ENCODE measurements at places on chromosomes 4 and X.

- DNase-seq: no peak
Observed at GRCh38 chrX:135497736-135498135, 22.7 kb upstream of the INTS6L start.

DNA sequence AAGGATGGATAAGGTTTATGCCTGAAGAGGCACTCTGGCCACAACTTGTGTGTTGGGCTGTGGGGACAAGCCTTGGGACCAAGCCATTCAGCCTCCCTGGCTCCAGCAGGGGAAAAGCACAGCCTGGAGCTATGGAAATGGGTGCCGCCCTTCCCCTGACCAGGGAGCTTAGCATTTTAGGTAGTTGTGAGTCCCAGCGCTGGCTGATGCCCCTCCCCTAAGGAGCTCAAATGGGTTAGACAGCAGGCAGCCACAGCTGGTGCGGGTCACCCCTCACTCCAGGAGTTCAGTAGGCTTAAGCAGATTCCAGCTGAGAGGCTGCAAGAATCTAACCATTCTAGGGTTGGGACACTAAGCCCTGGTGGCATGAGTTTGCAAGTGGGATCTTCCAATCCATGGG, 172.9 kb downstream of the KCNIP4 start:
- DNase-seq: no peak

DNA sequence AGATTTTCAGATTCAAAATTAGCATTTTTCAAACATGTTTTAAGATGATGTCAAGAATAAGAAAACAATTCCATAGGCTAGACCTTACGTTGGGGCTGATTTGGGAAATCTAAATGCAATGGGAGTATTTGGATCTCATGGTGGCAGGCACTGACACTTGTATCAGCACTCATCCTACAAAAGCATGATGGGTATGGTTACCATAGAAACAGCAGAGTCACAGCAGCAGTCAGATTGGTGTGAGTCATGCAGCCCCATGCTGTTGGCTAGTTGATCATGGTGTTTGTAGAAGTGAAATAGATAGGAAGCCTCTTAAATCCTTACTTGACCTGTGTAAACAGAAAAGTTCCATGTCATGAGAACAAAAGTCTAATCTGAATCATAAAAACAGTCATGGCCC, 1637.3 kb upstream of the PABPC4L start:
- no peak for DNase-seq

GRCh38 chrX:147846676-147847075, 65.0 kb upstream of the FMR1 start:
- no peak for DNase-seq

DNA sequence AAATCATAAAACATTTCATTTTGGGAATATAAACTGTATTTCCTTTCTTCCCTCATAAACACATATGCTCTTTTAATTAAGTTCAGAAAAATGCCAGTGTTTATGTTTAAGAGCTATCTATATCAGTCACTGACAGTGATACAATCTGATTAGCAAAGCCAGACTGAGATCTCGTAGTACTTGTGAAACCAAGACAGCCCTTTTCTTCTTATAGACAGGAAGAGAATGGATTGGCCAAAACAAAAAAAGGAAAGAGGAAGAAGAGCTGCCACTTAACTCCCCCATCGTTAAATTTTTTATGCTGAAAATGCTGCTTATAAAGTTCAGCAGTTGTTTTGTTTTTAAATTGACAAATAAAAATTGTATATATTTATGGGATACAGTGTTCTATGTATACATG, 87.4 kb downstream of the PLAC1 start:
- no peak for DNase-seq
